Suppressor macrophage (primary cell): ENCODE measurements at places on chromosomes 16 and 17.

GRCh38 chr16:18932243-18932987 is 6.2 kb upstream of the SMG1 start:
- no peak for DNase-seq

DNA sequence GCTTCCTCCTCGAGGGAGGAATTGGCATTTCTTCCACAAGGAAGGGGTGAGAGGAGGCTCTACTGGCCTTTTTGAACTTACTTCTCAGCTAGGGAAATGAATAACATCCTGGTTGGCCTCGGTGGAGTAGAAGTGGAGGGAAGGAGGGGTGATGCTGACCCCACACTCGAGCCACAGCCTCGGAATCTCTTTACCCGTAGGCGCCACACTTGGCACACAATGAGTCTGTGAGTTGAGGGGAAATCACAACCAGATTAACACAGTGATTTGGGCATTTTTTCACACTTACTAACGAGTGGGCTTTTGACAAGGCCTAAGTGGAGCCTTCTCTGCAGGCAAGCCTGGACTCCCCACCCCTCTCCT is 47.3 kb upstream of the TBX2 start:
- no peak for DNase-seq

DNA sequence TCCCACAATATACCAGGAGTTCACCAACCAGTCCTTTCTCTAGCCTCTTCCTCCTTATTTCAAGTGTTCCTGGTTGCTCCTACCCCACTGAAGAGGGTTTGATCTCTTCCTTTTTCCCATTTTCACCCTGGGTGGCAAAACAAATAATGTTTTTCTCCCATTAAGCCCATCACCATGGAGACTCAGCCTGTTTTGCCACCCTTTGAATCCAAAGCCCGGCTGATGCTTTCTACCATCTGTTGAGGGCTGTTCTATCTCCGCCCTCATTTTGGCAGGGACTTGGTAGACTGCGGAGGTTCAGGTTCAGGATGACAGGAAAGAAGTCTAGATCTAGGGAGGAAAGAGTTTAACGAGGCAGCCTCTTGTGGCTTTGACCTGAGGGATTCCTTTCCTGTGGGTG is 2.6 kb downstream of the DNAH2 start:
- no peak for DNase-seq

- DNase-seq = no peak
These were observed 39.1 kb downstream of the CDRT15 start for GRCh38 chr17:14197586-14197985.

- no peak for DNase-seq
These were observed 1.8 kb upstream of the ERN1 start for GRCh38 chr17:64131606-64132270.

DNA sequence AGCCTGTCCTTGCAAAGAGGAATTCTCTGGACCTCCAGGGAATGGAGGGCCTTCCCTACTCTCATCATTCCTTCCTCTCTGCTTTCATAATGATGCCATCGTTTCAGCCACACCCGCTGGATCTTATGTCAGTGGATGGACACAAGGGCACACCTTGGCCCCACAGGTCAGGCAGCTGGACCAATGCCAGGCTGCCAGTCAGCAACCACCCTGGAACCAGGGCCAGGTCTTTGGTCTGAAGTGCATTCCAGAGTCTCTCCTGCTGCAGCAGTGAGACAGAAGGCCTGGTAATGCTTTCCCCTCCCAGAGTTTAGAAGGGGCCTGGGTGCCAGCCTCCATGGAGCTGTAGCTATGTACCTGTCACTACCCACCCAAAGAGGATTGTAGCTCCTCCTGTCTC is 7.4 kb downstream of the C1QL1 start:
- no peak for DNase-seq

- no peak for DNase-seq
These were observed 817 bp downstream of the ITGB4 start for GRCh38 chr17:75722076-75722475.
